Activated CD4-positive, alpha-beta T cell treated with anti-CD3 and anti-CD28 coated beads, Interleukin-2, amount 10 ng/mL, durations not matched to agents 7 days and 5 days (primary cell): ENCODE measurements at places on chromosomes 3 and 15. TPM values are rescaled to one million over a fixed set of nuclear protein-coding genes. Genes with fewer than 3 reads are reported as not detected.

- peak; percentile 44 for DNase-seq
Observed at GRCh38 chr3:71066356-71066755, 517.2 kb downstream of the FOXP1 start.

Gene INSYN1
- not detected for total RNA-seq

- DNase-seq: no peak
Observed at GRCh38 chr15:97501291-97501690, 459.2 kb upstream of the ARRDC4 start.

Gene GOLGA6L7
- not detected for total RNA-seq

DNA sequence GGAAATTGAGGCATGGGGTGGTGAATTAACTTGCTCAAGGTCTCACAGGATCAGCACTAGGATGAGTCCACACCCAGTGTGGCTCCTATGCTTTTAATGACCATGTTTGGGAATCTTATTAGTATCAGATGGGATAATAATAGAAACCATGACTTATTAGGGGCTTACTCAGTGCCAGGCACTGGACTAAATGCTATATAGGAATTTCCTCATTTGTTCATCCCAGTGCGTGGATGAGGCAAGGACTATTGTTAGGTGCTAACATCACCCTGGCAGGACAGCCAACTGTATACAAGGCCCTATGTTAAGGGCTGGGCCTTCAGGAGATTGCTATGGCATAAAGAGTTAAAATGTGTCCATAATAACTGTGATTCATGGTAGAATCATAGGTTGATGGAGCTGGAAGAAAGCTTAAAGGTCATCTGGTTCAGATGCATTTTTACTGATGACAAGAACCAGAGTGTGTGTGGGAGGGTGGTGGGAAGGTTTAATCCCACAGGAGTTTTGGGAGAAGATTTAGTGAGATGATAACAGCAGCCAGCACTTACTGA is 4.7 kb upstream of the FEM1B start:
- no peak for DNase-seq

DNA sequence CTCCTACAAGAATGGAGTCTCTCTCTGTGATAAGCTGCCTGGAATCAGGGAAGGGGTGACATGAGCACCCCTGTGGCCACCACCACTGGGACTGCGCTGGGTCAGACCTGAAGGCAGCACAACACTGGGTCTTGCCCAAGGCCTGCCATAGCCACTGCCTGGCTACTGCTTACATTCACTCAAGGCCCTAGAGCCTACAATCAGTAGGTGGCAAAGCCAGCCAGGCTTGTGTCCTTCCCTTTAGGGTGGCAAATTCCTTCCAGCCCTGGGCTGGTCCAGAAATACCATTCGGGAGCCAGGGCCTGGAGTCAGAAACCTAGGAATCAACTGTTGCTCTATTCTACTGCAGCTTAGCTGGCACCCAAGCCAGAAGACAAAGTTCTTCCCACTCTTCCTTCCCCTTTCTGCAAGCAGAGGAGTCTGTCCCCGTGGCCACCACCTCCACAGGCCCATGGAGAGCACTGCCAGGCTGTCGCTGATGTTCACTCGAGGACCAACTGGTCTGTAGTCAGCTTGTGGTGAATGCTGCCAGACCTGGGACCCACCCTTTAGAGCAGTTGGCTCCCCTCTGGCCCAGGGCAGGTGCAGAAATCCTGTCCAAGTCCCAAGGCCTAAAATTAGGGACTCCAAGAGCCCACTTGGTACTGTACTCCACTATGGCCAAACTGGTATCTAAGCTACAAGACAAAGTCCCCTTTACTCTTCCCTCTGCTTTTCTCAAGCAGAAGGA is 307.4 kb downstream of the THSD4 start:
- no peak for DNase-seq

DNA sequence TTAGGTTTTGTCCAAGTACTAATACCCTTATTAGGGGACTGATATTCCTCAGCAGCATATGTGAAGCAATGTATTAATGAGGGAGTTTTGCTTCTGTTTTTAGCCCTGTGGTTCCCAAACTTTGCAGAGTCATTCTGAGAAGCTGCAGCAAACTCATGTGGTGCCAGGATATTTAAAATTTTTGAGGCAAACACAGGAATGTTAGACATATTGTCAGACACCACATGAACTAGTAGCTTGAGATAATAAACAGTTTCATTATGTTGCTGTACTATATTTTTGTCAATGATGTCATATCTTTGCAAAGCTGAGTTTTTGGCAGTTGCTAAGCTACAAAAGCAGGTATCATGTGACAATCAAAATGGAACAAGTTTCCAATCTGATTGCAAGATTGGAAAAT is 36.6 kb downstream of the ATP6V1A start:
- no peak for DNase-seq

DNA sequence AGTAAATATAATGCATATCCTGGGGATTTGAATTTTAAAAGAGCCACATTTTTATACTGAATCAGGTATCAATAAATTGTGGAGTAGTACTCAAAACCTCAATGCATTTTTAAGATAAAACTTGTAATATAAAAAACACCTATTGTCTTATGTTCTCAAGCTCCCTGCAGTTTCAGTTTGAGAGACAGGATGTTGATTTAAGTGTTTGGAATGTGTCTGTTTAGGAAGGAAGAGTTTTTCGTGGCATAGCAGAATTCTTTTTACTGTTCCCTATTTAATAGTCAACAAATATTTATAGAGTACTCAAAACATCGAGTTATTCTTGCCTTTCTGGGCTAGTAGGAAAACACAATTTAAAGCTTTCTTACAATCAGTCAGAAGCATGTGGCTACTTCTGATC is 146.1 kb upstream of the BCHE start:
- no peak for DNase-seq

DNA sequence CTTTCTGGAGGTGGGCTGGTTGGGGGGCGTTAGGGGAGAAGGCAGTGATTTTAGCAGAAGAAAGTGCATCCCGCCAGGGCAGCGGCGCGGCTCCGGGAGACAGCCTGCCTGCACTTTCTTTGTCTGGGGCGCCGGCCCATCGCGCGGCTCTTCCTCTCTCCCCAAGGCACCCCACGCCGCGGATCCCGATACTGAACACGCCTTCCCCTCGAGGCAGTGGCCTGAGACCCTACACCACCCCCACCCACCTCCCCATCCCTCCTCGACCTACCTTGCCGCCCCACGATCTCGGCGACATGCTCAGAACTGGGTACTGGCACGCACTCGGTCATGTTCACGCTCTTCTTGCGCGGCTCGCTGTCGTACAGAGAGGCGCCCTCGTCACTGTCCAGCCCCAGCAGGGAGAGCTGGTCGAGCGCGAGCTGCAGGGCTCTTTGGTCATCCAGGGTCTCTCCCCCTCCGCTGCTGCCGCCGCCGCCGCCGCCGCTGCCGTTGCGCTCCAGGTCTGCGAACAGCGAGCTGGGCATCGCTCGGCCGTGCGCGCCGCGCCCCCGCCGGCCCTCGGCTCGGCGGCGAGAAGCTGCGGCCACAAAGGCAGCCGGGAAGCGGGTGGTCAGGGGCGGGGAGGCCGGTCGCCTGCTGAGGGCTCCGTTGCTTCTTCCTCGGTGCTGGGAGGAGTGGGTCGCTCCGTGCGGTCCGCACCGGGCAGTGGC is 483 bp downstream of the MEX3B start:
- peak; percentile 16 for DNase-seq

Gene WDR93
- total RNA-seq: not detected

Gene PLA2G4D
- total RNA-seq: not detected

Gene C3orf85
- total RNA-seq: not detected

DNA sequence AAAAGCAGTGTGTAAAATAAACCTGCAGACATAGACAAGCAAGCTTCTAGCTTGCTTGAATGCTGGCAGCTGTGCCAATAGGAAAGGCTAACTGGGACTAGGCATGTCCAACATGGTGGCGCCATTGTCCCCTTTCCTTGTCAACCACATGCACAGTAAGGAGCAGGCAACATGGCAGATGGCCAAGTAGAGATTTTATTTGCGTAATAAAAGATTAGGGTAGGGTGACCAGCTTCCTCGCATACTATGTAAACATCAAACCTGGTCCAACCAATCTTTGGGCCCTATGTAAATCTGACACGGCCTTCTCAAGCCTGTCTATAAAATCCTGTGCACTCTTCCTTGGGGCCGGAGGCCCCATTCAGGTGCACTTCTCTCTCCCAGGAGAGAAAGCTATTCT is 575.4 kb upstream of the GOLIM4 start:
- DNase-seq: no peak

- no peak for DNase-seq
Observed at GRCh38 chr15:73944161-73945129, 18.2 kb downstream of the LOXL1 start.

DNA sequence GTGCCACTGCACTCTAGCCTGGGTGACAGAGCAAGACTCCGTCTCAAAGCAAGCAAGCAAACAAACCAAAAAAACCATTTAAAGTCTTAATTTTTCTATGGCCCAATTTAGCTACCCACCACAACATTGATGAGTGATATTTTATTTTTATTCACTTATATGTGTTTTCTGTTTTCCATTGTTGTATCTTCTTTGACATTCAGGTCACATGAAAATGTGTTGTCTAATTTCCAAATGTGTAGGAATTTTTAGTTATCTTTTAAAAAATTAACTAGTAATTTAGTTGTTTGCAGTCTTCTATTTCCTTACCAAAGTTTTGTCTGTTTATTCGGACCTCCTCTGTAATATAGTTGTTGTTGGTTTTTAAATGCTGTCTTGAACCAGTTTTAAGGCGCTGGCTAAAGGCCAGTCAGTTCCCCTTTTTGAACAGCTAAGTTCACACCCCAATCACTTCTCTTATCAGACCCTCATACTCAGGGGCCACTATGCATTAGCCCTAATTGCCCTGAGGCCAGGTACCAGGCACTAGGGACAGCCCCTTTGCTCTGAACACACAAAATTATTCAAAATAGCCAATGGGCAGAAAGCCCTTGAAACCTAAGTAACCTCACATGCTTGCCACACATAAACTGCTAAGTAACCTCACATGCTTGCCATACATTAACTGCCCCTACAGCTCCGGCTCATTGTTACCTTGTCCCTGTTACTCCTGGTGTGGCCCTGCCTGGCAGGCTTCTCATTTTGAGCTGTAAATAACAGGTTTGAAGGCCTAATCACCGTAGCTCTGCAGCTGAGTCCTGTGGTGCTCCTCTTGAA is 4.3 kb upstream of the CCR4 start:
- DNase-seq: no peak

DNA sequence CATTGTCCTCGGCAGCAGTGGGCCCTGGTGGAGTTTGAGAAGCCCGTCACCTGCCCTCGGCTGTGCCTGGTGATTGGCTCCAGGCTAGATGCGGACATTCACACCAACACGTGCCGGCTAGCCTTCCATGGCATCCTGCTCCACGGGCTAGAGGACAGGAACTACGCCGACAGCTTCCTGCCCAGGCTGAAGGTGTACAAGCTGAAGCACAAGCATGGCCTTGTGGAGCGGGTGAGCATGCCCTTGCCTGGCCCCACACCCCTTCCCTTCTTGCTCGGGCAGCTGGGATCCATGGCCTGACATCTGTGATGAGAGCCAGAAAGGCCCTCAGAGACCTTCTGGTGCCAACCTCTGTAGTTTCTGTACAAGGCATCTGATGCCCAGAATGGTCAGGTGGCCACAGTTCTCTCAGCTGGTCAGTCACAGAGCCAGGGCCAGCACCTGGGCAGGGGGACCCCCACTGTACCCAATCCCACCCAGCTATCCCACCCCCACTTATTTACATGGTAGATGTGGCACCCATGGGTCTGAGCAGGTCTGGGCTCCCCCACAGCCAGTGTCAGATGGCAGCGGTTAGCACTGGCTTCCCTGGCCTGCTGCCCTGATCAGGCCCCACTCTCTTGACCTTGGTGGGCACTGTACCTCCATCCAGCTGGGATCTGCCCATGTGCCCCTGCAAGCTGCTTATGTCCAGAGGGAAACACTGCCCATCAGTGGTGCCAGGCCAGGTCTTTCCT is 124.9 kb downstream of the DNAJB8 start:
- no peak for DNase-seq

GRCh38 chr15:50978580-50978979 is 70.1 kb downstream of the AP4E1 start:
- DNase-seq: no peak

Gene PLA2G4E
- not detected for total RNA-seq

GRCh38 chr3:177694951-177695350 is 497.7 kb upstream of the TBL1XR1 start:
- no peak for DNase-seq

Gene AP3B2
- not detected for total RNA-seq

- no peak for DNase-seq
Observed at GRCh38 chr3:160376681-160377080, 22.3 kb downstream of the IFT80 start.

DNA sequence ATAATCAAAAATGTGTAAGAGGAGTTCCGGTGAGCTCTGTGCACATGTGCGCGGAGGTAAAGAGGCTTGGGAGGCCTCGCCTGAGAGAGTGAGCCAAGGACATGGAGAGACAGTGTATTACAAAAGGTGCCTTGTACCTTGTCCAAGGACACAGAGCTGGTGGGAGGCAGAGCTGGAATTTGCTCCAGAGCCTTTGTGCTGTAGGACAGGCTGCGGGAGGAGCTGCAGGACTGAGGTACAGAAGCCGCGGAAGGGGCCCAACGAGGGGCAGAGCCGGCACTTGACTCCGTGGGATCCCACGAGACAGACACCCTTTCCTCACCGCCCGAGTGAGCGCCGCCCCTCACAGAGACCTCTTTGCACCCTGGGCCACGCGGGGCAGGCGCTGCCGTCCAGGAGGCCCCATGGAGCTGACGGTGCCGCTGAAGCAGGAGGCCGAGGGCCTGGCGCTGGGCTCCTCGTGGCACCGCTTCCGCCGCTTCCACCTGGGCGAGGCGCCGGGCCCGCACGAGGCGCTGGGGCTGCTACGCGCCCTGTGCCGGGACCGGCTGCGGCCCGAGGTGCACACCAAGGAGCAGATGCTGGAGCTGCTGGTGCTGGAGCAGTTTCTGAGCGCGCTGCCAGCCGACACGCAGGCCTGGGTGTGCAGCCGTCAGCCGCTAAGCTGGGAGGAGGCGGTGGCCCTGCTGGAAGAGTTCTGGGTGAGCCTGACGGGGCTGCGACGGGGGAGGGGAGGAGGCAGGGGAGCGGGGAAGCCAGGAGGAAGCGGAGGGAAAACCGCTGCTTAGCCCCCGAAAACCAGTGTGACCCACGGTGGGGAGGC is 68.7 kb downstream of the SLTM start:
- DNase-seq: no peak

DNA sequence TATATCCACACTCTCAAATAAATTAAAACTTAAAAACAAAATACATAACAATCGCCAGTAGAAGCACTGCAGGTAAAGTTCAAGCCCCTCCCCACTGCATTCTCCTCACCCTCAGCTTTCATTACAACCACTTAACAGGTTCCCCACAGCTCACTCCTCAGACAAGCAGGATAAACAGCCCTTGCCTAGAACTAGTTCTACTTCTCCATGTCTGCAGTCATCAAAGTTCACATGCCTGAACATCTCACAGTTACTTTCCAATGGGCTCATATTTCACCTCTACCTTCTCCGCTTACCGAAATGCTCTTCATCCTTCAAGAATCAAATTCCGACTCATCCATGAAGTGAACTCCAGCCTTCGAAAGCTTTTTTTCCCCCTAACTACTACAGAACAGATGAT is 4.1 kb downstream of the YEATS2 start:
- no peak for DNase-seq

- no peak for DNase-seq
Observed at GRCh38 chr3:55860049-55860721, 373.1 kb upstream of the WNT5A start.

Gene IGF2BP2
- not detected for total RNA-seq

GRCh38 chr15:81887912-81888311 is 157.9 kb downstream of the MEX3B start:
- no peak for DNase-seq

- DNase-seq: no peak
Observed at GRCh38 chr15:75945953-75946352, 42.3 kb downstream of the FBXO22 start.
